RPMI8226 (cell line): ENCODE measurements at places on chromosomes 6 and 20.

GRCh38 chr20:37421060-37421905 lies 75.3 kb downstream of the SRC start:
- DNase-seq: no peak

GRCh38 chr20:24034820-24035219 lies 46.2 kb upstream of the GGTLC1 start:
- DNase-seq: no peak

- DNase-seq: no peak
Measured at GRCh38 chr6:11640486-11640885, 102.9 kb downstream of the TMEM170B start.

GRCh38 chr20:1296922-1297321 lies 30.8 kb downstream of the SNPH start:
- DNase-seq: no peak

- DNase-seq: no peak
Measured at GRCh38 chr6:1524040-1524480, 85.7 kb upstream of the FOXC1 start.

DNA sequence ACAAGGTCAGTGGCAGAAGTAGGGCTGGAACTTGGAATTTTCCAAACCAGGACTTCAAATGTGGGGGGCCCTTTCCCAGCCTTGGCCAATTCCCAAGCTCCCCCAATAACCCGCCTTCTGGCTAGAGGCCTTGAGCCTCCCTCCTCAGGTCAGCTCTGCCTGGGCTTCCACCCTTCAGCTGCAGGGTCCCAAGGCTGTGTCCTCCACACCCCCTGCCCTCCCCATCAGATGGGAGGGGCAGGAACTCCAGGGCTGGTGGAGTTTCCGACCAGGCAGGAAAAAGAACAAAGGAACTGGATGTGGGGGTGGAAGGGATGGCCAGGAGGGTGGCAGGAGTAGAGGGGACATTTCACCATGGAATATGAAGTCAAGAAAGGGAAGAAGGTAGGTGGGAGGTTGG lies at the start of gene CCM2L:
Gene CCM2L, plus strand, starts transcription at position 338 of the 400 bp plus-strand sequence. Its CDS starts 17 bp downstream, at position 355.
- no peak for DNase-seq

DNA sequence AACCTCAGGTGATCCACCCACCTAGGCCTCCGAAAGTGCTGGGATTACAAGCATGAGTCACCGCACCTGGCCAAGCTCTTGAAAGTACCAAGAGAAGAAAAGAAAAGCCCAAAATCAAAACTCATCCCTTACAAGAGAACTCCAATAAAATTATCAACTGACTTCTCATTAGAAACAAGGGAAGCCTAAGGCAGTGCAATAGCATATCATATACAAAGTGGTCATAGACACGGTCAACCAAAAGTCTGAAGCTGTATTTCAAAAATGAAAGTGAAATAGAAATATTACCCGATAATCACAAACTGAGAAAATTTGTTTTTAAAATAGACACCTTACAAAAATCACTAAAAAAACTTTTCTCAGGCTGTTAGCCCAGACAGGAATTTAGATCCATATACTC lies 1321.1 kb upstream of the GJE1 start:
- peak; percentile 12 for DNase-seq

DNA sequence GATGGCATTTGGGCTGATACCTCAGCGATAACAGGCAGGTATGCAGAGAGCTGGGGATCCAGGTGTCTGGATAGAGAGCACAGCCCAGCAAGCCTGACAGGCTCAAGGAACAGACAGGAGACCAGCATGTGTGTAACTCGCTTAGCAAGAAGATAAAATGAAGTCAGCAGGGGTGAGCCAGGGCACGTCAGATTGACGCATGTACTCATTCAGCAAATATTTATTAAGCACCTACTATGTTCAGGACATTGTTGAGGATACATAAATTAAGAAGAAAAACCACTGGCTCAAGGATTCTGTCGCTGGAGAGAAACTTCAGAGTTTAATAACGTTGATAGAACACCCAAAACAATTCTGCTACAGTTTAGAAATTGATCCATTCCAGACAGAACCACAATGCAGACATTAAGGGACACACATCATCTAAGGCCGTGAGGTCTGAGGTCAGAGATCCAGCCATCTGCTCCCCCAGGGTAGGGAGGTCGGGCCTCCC lies 1.0 kb upstream of the DUSP22 start:
- DNase-seq: peak; percentile 93

DNA sequence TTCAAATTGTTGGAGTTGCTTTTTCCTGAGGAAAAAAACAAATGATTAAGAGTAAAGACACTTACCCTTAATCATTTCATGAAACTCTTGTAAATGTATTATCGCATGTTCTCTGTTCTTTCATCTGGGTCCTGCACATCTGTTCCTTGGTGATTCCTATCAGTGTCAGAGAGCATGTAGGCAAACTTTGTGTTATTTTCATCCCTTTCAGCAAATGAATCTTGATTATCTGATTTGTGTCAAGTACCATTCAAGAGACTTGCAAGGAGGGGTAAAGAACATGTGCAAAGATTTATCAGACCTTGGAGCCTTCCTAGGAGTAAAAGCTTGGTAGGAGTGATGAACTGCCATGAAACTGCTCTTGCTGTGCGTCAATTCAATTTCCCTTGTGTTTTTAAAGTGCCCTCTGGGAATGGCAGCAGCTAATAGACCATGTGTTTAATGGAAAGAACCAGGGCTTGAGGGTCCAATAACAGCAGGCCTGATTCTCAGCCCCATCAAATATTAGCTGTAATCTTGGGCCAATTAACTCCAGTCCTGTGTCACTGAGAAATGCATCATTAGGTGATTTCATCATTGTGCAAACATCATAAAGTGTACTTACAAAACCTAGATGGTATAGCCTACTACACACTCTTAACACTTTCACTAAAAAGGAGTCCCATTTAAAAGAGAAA lies 118.9 kb upstream of the CEP85L start:
- DNase-seq: no peak

DNA sequence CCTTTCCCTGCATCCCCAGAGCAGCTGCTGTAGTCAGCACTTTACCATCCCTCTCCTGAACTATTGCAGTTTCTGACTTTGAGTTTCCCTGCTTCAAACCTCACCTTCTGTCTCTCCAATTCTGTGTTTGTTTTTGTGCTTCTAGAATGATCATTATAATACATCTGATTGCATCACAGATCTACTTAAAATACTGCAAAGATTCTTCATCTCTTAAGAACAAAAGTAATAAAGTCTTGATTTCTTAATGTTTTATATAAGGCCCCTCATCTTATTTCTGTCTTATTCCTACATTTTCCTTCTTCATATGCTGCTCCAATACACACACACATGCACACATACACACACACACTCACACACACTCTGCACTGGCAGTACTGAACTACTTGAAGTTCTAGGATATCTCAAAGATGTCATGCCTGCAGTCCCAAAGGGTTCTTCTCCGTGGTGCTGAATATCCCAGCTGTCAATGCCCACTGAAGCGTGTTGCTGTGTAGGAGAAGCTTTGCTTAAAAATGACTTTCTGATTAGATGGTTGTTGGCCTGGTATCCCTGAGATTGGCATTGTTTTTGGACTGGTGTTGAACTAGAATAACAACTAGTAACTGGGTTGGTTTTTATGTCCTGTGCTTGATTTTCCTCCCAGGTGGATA lies 97.2 kb downstream of the MAP3K4 start:
- no peak for DNase-seq

DNA sequence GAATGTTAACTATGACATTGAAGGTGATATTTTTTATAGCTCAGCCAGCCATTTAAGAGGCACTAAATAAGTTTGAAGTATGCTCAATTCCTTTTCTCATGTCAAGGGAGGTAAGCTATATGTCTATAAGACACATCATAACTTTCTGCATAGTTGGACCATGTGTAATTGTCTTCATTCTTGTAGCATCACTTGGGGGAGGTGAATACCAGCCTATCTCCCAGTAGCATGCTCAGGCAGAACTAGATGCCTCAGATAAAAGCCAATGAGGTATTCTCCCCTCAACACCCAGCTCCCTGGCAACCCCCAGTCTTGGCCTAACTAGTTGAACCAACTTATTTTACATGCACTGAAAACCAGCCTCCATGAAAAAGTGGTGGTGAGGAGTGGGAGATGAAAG lies 158.3 kb upstream of the JAG1 start:
- no peak for DNase-seq

DNA sequence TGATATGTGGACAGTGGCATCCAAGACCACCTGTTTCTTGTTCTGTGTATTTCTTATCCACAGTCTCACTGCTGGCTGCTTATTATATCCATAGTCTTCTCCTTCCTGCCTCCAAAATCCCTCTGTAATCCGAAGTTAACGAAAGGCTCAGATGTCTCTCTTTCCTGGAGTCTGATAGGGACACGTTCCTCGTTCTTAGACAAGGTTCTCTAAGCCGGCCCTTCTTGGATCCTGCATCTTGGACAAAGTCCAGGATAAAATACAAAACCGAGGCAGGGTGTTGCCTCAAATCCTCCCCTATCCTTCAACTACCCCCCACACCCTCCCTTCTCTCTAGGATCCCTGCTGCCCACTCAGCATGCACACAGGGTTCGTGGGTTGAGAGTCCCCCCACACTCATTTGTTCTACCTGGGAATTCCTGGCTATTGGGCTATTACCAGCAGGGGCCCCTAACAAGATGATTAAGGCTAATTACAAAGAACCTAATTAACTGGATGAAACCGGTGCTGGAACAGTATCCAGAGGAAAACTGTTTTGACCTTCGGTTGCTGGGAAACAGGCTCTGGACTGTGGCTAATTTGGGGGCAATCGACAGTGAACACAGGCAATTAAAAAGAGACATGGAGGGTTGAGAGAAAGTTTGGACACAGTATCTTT lies 32.7 kb upstream of the MRPS10 start:
- DNase-seq: no peak

DNA sequence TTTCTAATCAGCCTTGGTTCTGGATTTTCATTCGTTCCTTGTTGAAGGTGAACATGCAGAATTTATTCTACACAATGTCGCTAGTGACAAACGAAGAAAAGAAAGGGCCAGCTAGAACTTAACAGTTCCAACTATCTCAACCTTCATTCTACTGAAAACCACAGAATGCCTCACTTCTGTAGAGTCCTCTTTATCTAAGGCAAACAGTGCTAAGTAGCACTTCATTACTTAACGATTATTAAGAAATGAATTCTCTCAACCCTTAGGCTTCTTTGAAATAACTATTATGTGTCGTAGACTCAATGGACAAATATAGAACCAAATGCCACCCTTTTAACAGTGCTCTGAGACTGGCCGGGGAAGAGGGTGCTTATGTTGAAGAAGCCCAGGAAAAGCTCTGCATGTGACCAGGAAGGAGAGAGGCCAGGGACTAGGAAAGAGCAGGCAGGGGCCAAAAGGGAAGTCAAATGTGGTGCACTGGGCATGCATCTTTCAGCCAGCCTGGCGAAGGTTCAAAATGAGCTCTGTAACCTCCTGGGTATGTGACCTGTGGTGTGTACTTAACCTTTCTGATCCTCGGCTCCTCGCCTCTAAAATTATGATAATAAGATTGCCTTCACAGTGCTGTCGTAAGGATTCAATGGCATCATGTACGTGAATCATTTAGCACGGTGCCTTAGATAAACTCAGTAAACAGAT lies 55.4 kb upstream of the BMP2 start:
- no peak for DNase-seq

GRCh38 chr20:38760978-38761377 lies 12.7 kb downstream of the ACTR5 start:
- DNase-seq: no peak

- DNase-seq: peak; percentile 52
Measured at GRCh38 chr6:149961728-149962425, 1.9 kb upstream of the ULBP1 start.

DNA sequence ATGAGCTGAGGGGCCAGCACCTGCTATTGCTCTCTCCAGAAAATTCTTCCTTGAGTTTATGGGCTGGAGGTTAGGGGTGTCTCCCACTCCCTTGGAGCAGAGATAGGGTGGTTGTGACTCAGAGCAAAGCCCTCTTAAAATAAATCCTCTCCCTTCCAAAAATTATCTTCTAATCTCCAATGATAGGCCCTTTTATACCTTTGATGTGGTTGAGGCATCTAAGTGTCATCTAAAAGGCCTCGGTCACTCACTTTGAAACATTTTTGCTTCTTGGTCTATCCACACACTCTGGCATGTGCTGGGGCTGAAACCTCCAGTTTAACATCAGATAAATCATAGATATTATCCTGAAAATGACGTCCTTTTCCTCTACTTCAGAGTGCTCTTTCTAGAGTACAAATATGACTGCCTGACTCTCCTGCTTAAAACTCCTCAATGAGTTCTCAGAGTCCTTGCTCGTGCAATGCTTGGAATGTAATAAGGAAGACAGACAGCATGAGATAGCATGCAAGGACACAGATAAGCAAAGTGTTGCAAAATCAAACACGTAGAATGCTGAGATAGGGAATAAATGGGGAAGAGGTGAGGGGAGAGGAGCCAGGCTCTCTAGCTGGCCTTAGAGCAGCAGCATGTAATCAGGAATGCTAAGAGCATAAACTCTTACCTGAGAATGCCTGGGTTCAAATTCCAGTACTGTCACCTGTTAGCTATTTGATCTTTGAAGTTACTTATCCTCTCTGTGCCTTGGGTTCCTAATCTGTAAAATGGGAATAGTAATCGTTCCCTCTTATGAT lies 374.1 kb upstream of the CITED2 start:
- DNase-seq: no peak

DNA sequence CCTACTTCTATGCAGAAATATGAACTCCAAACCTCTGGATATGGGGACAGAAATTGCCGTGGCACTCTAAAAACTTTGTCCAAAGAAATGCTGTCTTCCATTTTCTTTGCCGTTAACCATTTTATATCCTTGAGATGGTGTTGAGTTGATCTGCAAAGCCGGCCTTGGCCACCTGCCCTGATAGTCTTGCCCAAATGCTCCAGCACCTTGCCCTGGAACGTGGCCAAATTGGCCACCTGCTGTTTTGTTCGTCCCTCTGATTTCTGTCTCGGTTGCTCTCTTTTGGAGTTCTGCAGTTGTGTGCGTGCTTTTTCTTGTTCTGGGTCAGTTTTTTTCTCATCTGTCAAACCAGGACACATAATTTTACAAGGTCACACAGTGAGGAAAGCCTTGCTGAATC lies 239.7 kb upstream of the GMDS start:
- DNase-seq: peak; percentile 100

GRCh38 chr6:108746366-108746765 lies 101.9 kb upstream of the ARMC2 start:
- DNase-seq: no peak

GRCh38 chr6:1614448-1615150 lies 4.9 kb downstream of the FOXC1 start:
- DNase-seq: peak; percentile 49

- DNase-seq: peak; percentile 94
Measured at GRCh38 chr6:156719720-156720563, 57.2 kb upstream of the ARID1B start.

GRCh38 chr6:11812951-11813350 lies 34.3 kb upstream of the ADTRP start:
- no peak for DNase-seq

GRCh38 chr20:59159493-59160376 lies 3.9 kb upstream of the ZNF831 start:
- DNase-seq: peak; percentile 66

DNA sequence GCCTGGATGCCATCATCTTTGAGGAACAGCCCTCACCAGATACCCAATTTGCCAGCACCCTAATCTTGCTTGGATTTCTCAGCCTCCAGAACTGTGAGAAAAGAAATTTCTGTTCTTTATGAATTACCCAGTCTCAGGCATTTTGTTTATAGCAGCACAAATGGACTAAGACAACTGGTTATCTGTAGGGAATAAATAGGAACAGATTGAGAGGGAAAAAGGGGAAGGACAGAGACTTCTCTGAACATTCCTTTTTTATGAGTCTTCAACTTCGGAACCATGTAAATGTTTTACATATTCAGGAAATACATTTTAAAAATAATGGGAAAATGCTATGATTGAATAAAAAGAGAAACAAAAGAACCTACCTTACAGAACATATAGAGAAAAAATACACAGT lies 20.9 kb downstream of the KCTD20 start:
- no peak for DNase-seq

GRCh38 chr20:32115211-32115767 lies 5.8 kb downstream of the TM9SF4 start:
- no peak for DNase-seq
